ENCODE measurements at places on chromosomes 2 and 18. TPM values are rescaled to one million over a fixed set of nuclear protein-coding genes. Genes with fewer than 3 reads are reported as not detected.
A peak's percentile ranks its signal among the peaks of the same experiment; 100 is the strongest.

FNDC4 gene
- polyA plus RNA-seq = 6.1 TPM

DNA sequence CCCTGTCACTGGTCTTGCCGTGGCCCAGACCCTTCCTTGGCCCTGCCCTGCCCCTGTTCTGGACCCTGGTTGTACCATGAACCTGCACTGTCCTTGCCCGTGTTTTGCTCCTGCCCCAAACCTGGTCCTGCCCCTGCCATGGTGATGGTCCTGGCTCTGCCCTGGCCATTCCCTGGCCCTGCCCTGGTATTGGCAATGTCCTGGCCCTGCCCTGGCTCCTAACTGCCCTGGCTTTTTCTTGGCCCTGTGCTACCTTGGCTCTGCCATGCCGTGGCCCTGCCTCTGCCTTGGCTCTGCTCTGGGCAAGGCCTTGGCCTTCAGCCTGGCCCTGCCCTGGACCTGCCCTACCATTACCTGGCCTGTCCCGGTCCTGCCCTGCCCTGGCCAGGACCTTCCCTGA is 5.5 kb upstream of the ANKRD62 start:
- DNase-seq = no peak

- no peak for DNase-seq
Observed at GRCh38 chr2:150438654-150439053, 48.8 kb downstream of the RND3 start.

DNA sequence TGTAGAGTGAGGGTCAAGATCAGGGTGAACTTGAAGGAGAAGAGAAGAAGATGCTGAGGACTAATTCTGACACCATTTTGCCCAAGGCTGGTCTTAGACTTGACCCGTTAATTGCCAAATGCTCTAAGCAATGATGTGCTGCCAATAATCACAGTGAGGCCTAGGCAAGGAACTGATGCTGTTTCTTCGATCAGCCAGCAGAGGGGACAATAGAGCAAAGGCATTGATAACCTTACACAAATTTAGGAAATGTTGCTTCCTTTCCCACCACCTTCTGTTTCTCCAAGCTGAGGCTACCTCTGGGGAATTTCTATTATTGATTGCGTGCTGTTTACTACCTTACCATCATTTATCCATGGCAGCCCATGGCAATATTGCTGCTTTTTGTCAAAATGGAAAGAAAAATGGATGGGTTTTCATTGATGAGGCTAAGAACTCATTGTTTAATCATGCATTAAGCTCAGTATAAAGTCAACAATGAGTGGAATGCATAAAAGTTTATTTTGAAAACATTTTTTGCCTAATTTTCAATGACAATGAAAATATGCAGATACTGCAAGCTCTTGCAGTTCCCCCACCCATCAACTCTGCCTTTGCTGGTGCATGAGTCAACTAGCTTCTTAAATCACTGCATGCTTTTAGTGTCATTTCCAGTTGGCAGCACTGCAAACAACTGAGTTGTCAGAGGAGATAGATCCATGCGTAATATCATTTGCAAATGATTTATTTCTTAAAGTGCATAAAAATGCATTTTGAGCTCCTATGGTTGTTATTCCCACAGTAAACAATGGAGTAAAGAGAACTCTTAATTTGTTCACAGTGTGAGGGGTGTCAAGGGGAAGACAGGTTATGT is 116.4 kb upstream of the NYAP2 start:
- DNase-seq = no peak

- no peak for DNase-seq
Observed at GRCh38 chr2:60442608-60443007, 110.8 kb downstream of the BCL11A start.

DNA sequence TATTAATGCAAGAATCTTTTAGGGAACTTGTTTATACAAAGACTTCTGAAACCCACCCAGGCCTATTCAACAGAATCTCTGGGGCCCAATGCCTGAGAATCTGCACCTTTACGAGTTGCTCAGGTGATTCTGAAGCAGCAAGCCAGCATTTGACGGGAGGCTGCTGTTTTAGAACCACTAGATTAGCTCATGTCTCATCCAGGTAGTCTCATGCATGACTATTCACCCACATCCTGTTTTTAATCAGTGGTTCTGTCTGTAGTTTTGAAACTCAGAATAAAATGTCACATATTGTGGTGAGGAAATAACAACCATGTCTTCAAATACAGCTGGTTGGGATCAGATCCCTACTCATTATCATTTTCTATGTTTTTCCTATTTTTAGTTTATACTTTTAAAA is 39.5 kb downstream of the CYTIP start:
- DNase-seq = no peak

UGT1A8 gene
- polyA plus RNA-seq = not detected

DNA sequence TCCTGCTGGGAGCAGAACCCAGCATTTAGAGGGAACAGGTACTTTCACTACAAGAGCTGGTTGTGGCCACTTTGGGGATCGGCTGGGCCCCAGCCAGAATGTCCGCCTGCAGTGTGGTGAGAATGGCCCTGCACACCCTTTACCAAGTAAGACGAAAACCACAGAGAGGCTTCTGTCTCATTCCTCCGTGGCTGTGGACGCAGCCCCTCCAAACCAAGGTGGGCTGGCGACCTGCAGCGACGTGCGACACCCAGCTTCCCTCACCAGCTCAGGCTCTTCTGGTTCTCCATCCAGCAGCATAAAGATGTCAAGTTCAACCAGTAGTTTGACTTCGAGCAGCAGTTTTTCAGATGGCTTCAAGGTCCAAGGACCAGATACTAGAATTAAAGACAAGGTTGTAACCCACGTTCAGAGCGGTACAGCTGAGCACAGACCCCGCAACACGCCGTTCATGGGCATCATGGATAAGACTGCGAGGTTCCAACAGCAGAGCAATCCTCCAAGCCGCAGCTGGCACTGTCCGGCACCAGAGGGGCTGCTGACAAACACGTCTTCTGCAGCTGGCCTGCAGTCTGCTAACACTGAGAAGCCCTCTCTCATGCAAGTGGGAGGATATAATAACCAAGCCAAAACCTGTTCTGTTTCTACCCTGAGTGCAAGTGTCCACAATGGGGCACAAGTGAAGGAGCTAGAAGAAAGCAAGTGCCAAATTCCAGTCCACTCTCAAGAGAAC is 56.2 kb downstream of the WDSUB1 start:
- DNase-seq = no peak

DNA sequence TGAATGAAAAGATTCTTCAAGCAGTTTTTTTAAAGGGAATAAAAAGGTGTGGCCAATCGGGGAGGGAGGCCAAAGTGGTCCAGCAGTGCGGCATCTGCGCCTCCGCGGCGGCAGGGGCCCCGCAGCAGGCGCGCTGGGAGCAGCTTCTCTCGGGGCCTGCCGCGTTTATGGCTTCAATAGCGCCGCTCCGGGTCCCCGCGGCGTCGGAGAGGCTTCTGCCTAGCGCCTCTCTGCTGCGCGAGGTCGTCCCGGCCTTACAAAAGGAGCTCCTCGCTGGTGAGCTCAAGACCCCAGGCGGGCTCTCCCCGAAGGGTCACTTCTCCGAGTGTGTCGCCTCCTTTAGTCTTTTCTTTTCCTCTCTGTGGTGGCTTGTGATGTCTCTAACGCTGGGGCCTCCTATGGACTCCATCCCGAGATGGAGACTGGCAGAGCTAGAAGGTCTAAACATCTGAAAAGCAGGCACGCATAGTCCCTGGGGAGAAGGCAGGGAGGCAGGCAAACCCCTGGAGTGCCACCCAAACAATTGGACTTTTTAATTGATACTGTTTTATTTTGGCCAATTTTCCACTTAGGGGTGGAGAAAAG is 67.1 kb downstream of the SUMO1 start:
- DNase-seq = no peak

- no peak for DNase-seq
Observed at GRCh38 chr2:31327505-31327904, 87.0 kb downstream of the XDH start.

GRCh38 chr2:120448961-120449810 is 103.2 kb downstream of the INHBB start:
- no peak for DNase-seq

GRCh38 chr2:231621051-231621879 is 28.6 kb downstream of the TEX44 start:
- peak; percentile 79 for DNase-seq

- peak; percentile 32 for DNase-seq
Observed at GRCh38 chr2:210551001-210551400, 5.4 kb upstream of the CPS1 start.

DNA sequence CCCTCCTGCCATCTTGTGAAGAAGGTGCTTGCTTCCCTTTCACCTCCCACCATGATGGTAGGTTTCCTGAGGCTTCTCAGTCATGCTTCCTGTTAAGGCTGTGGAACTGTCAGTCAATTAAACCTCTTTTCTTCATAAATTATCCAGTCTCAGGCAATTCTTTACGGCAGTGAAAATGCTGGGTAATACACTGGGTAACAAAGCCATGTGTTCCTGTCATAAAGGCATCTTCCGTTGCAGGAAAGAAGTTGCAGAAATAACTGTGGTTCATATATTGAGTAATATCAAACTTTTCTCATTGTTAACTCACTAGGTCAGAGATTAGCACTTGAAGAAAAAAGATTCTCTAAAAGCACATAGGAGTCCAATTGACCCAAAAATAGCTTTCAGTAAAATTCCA is 163.9 kb upstream of the HNMT start:
- no peak for DNase-seq

ZEB2 gene
- polyA plus RNA-seq = 117 TPM

- no peak for DNase-seq
Observed at GRCh38 chr2:189394525-189394924, 46.7 kb upstream of the WDR75 start.

DNA sequence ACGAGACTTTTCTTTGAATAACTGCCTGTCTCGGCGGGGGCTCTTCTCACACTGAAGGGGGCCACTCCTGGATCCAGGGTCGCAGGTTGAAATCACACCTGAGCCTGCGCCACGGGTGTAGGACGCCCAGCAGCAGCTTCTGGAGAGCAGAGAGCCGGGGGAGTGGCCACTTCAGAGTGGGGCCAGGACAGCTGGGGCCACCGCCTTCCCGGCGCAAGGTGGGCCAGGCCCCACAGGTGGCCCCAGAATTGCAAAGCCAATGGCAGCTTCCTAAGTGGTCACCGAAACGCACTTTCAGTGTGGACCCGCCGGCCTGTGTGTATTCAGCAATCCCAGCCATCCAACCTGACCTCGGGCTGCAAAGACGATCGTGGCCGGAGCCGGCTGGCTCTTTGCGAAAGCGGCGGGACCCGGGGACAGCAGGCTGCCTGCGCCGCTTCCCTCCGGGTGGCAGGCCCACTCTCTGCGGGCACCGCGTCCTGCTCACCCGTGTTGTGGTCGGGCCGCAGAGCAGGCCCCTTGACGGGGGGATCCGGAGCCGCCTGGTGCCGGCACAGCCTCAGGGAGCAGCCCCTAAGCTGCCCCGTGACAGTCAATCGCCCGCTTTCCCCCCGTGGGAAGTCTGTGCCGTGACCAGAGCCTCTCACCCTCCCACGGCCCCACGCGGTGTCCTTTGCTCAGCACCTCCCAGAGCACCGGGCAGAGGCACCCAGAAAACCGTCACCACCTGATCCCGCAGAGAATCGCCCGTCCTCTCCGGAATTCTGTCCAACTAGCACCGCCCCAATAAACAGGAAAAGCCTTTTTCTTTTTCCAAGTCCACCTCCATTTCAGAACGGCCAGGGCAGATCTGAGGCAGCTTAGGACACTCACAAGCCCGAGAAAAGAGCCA is 144.7 kb downstream of the ZNF516 start:
- no peak for DNase-seq

EFEMP1 gene
- not detected for polyA plus RNA-seq

DNA sequence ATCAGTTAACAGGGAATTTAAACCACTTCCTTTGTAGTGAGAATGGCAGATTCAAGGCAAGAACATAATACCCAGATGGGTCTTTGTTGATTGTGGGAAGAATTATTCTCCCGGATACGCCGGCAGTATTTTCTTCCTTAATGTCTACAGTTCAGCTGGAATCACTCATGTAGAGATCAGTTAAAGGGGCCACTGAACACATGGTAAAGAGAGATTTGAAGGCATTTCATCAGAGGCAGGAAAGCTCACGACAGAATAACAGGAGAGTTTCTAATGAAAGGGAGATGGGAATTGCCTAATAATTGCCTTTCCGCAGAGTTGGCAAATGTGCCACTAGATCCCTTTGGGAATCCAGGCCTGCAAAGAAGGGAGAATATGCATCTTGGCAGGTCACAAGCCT is 327.7 kb upstream of the ZNF804A start:
- no peak for DNase-seq

- no peak for DNase-seq
Observed at GRCh38 chr2:12261986-12262680, 454.6 kb upstream of the TRIB2 start.

Measured in muscle of arm (tissue), 14 donors.